ENCODE measurements at places on chromosomes 2 and 18. TPM values are rescaled to one million over a fixed set of nuclear protein-coding genes. Genes with fewer than 3 reads are reported as not detected.

DNA sequence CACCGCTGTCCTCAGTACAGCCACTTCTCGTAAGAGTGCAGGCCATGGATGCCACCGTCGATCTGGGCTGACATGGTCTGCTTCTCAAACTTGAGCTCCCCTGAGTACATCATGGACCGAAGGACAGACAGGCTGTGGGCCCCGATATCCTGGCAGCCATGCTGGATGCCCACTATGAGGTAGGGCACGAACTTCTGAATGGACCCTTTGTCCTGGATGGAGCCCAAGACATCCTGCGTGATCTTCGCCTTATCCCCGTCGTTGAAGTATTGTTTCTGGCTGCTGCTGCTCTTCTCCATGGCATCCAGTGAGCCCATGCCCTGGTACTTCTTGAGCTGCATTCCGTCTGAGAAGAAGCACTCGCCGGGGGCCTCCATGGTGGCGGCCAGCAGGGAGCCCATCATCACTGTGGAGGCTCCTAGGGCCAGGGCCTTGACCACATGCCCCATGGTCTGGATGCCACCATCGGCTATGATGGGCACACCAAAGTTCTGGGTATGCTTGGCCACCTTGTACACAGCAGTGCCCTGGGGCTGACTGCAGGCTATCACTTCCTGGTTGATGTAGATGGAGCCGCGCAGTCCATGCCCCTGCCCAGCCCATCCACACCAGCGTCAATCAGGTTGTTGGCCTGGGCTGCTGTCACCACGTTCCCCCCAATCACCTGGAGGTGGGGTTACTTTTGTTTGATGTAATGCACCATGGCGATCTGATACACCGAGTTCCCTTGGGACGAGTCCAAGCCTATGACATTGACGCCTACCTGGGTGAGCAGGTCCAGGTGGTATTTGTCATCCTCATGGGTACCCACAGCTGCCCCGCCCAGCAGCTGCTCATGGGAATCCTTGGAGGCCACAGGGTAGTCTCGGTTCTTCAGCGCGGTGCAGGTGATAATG lies 21.8 kb downstream of the CFLAR start:
- no peak for DNase-seq
- peaks cover 100% of the 10 kb centered on the region for H3K36me3 ChIP-seq
- H3K4me3 ChIP-seq, result no peak overlapping the region
- H3K4me1 ChIP-seq, result peaks cover 3% of the 10 kb centered on the region
- H3K27me3 ChIP-seq, result no peaks in the 10 kb centered on the region

GRCh38 chr2:159307942-159308341 lies 21.4 kb upstream of the WDSUB1 start:
- H3K36me3 ChIP-seq, result no peaks in the 10 kb centered on the region
- no peak overlapping the region for H3K27ac ChIP-seq
- DNase-seq, result no peak
- no peaks in the 10 kb centered on the region for H3K27me3 ChIP-seq
- no peaks in the 10 kb centered on the region for H3K4me1 ChIP-seq

DNA sequence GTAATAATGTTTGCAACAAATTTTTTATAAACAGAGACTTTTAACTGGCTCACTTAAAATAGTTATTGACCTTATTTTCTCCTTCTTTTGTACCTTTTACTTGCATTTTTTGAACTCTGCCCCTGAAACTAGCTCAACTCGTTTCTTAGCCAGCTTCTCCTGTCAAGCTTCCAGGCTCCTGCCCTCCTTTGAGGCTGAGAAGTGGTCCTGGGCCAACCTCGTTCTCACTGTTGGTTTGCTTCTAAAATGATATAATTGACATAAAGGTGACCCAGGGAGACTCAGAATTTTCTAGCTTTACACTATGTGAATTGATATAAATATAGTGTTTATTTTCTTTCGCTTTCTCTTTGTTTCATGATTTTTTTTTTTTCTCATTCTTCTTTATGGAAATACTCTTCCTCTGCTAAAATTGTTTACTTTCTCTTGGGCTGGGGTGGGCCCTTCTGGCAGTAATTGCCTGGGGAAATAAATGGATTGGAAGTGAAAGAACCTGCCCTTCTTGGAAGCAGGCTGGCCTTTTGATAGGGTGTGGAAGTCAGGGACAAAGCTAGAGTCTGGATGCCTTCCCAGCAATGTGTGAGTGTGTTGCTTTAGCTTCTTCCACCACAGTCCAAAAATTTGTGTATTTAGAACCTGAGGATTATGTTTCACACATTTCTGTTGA lies 30.7 kb downstream of the GPD2 start:
- peak; percentile 66 for DNase-seq
- H3K27me3 ChIP-seq, result no peaks in the 10 kb centered on the region
- peak overlapping the region; percentile 29 for H3K4me3 ChIP-seq
- peaks cover 44% of the 10 kb centered on the region for H3K4me1 ChIP-seq

- no peak for DNase-seq
- H3K36me3 ChIP-seq, result no peaks in the 10 kb centered on the region
- H3K27ac ChIP-seq, result no peak overlapping the region
- no peaks in the 10 kb centered on the region for H3K27me3 ChIP-seq
- no peaks in the 10 kb centered on the region for H3K4me1 ChIP-seq
- H3K4me3 ChIP-seq, result no peak overlapping the region
Observed at GRCh38 chr18:8517276-8517675, 92.0 kb upstream of the RAB12 start.

DNA sequence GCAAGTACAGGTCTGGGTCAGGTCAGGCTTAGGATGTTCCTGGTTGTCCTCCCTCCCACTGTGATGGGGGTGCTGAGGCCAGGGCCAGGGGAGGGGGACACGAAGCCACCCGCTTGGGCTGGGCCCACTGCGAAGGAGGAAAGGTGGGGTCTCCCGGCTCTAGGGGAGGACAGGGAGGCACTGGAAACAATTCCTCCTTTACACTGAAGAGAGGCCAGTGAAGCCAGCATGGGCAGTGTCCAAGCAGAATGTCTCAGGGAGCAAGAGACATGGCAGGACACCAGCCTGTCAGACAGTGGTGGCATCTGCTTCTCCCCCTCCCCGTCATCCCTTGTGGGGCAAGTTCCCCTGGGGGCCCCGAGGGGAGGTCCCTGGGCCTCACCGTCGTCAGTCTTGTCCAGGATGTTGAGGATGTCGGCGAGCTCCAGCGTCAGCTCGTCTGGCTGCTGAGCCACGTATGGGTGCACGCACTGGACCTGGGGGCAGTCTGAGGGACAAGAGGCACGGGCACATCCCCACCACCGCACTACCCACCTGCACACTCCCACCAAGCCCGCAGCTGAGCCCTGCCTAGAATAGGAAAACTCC lies 10.8 kb downstream of the SNORC start:
- H3K27ac ChIP-seq, result no peak overlapping the region
- H3K27me3 ChIP-seq, result peaks cover 7% of the 10 kb centered on the region

GRCh38 chr18:69980509-69980908 lies 32.8 kb upstream of the CD226 start:
- DNase-seq, result no peak
- H3K27ac ChIP-seq, result no peak overlapping the region
- H3K36me3 ChIP-seq, result no peaks in the 10 kb centered on the region
- H3K27me3 ChIP-seq, result no peaks in the 10 kb centered on the region
- H3K4me3 ChIP-seq, result no peak overlapping the region
- peaks cover 6% of the 10 kb centered on the region for H3K4me1 ChIP-seq

DNA sequence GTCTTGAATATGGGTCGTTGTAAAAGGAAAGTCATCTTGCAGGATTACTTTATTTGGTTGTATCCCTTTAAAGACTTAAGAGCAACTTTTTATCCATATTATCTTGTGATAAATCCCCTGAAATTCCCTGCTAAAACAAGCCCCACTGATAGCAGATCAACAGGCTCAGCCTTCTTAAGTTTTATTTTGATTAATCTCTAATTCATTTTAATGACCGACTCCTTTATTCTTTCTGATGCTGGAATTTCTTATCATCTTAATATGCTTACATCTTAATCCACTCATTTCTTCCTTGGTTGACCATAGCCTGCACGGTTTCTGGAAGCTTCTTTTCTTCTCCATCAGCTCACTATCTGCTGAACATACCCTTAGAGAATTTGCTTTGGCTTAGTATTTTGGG lies 188.5 kb upstream of the CCDC68 start:
- H3K36me3 ChIP-seq, result no peaks in the 10 kb centered on the region
- H3K27me3 ChIP-seq, result no peaks in the 10 kb centered on the region
- no peak overlapping the region for H3K4me3 ChIP-seq
- H3K27ac ChIP-seq, result no peak overlapping the region

- H3K4me3 ChIP-seq, result no peak overlapping the region
- no peak for DNase-seq
- peaks cover 24% of the 10 kb centered on the region for H3K4me1 ChIP-seq
- H3K27ac ChIP-seq, result no peak overlapping the region
- no peaks in the 10 kb centered on the region for H3K27me3 ChIP-seq
- H3K36me3 ChIP-seq, result no peaks in the 10 kb centered on the region
Observed at GRCh38 chr2:105842555-105842954, 97.8 kb downstream of the NCK2 start.

DNA sequence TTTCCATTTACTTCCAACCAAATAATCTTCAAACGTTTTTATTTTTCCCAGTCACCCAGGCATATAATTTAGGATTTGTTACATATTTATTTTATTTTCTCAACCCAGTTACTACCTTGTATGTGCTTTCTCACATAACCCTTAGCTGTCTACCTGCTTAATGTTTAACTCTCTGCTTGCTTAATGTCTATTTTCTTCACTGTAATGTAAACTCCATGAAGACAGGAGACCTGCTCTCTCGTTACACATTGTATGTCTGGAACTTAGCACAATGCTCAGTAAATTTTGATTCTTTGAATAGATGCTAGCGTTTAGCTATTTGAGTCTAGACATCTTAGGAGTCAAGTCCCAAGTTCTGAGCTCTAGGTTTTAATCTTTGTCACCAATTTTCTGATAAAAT lies 70.2 kb downstream of the RBBP8 start:
- H3K27me3 ChIP-seq, result no peaks in the 10 kb centered on the region
- H3K4me1 ChIP-seq, result no peaks in the 10 kb centered on the region
- H3K27ac ChIP-seq, result no peak overlapping the region

- no peak overlapping the region for H3K4me3 ChIP-seq
- no peaks in the 10 kb centered on the region for H3K36me3 ChIP-seq
- no peak overlapping the region for H3K27ac ChIP-seq
- no peaks in the 10 kb centered on the region for H3K27me3 ChIP-seq
- DNase-seq, result no peak
Observed at GRCh38 chr2:151916632-151917031, 88.4 kb upstream of the ARL5A start.

DNA sequence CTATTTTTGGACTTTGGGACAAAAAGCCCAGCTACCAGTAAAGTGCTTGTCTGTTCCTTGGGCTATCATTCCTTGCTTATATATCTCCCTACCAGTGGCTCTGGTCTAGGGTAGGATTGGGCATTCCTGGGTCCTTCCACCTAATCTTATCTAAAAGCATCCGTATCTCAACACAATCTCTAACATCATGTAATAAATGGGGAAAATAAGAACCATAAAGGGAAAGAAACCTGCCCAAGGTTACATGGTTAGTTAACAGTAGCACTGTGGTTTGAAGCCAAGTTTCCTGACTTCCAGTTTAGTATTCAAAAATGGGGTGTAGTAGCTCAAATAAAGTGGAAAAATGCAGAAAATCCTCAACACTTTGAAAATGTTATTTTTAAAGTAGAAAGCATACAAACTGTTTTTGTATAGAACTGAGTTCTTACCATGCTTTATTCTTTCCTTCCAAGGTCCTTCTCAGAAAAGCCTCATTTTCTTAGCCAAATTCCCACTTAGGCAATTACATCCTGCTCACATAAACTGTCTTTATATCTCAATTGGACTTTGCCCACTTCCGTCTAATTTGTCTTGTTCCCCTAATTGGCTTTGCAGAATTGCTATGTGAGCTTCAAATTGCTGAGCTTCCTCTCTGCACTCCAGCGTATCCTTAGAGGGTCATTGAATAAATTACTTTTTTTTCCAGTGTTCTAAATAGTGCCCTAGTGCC lies 273.1 kb upstream of the UBE2E3 start:
- DNase-seq, result no peak
- no peak overlapping the region for H3K4me3 ChIP-seq
- H3K4me1 ChIP-seq, result no peaks in the 10 kb centered on the region
- H3K36me3 ChIP-seq, result no peaks in the 10 kb centered on the region

- H3K27ac ChIP-seq, result no peak overlapping the region
- no peak overlapping the region for H3K4me3 ChIP-seq
- no peak for DNase-seq
- H3K4me1 ChIP-seq, result no peaks in the 10 kb centered on the region
- H3K36me3 ChIP-seq, result peaks cover 8% of the 10 kb centered on the region
- H3K27me3 ChIP-seq, result no peaks in the 10 kb centered on the region
Observed at GRCh38 chr2:99297994-99298393, 3.0 kb downstream of the LYG1 start.

GRCh38 chr2:179818546-179818945 lies 42.9 kb downstream of the ZNF385B start:
- no peaks in the 10 kb centered on the region for H3K36me3 ChIP-seq
- DNase-seq, result no peak
- no peak overlapping the region for H3K4me3 ChIP-seq
- H3K4me1 ChIP-seq, result no peaks in the 10 kb centered on the region
- H3K27me3 ChIP-seq, result no peaks in the 10 kb centered on the region

DNA sequence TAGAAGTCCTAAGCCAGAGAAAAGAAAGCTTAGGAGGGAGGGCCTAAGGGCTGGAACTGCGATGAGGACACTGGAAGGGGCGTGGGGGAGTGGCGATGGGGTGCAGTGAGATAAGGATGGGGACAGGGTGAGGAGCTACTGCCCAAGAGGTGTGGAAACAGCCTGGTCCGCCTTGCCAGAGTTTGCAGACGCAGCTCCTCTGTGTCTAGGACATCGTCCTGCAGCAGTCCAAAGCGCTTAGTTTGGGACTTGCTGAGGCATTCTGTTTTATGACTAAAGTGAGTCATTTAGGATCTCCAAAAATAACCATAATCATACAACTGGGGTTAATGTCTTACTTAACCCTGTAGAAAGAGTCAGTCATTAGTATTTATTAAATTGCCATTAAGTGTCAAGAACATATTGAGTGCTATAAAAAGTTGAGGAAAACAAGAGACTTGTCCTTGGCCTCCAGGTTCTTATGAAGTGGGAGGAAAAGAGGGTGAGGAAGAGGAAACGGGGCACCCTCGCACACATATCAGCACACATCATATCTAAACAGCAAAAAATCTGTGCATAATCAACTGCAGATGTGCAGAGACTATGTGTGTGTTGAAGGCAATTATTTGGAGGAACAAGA lies 74.8 kb downstream of the CDK15 start:
- H3K4me3 ChIP-seq, result no peak overlapping the region
- H3K27me3 ChIP-seq, result no peaks in the 10 kb centered on the region
- no peaks in the 10 kb centered on the region for H3K36me3 ChIP-seq
- DNase-seq, result no peak
- no peak overlapping the region for H3K27ac ChIP-seq
- peaks cover 14% of the 10 kb centered on the region for H3K4me1 ChIP-seq

GRCh38 chr2:85735691-85736090 lies 18.1 kb upstream of the ATOH8 start:
- no peaks in the 10 kb centered on the region for H3K27me3 ChIP-seq
- H3K4me1 ChIP-seq, result peaks cover 49% of the 10 kb centered on the region
- no peak overlapping the region for H3K4me3 ChIP-seq
- no peak overlapping the region for H3K27ac ChIP-seq
- no peak for DNase-seq
- H3K36me3 ChIP-seq, result no peaks in the 10 kb centered on the region

- no peak overlapping the region for H3K27ac ChIP-seq
- no peak overlapping the region for H3K4me3 ChIP-seq
- no peaks in the 10 kb centered on the region for H3K36me3 ChIP-seq
- H3K4me1 ChIP-seq, result no peaks in the 10 kb centered on the region
- DNase-seq, result no peak
- H3K27me3 ChIP-seq, result no peaks in the 10 kb centered on the region
Observed at GRCh38 chr18:28684746-28685355, 507.9 kb upstream of the CDH2 start.

EMILIN1 gene
- polyA plus RNA-seq, result 31.2 TPM

MZT2B gene
- polyA plus RNA-seq, result 279 TPM

SCN7A gene
- 7.9 TPM for polyA plus RNA-seq

AFF3 gene
- polyA plus RNA-seq, result 1.3 TPM

SLC11A1 gene
- polyA plus RNA-seq, result 8.9 TPM
